ENCODE measurements at places on chromosomes 7 and 10.
A peak's percentile ranks its signal among the peaks of the same experiment; 100 is the strongest.

GRCh38 chr7:133789974-133790373, 337.2 kb upstream of the LRGUK start:
- no peak for DNase-seq

DNA sequence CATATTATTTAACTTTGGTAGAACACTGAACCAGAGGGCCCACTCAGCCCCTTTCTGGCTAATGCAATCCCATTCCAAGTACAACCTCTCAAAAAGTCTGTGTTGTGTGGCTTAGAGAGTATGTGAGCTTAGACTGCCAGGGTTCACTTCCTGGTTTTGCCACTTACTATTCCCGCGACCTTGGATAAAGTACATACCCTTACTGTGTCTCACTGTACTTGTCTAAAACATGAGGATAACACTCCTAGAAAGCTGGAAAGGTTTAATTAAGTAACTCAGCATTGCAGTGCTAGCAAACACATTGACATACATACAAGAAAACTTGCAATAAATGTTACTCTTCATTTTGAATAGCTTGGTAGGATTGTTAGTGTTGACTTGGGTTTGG, 215.8 kb downstream of the CHCHD3 start:
- no peak for DNase-seq

- DNase-seq, result no peak
Observed at GRCh38 chr7:157357129-157358040, 20.6 kb downstream of the DNAJB6 start.

GRCh38 chr10:71921324-71922027, 42.7 kb upstream of the CHST3 start:
- no peak for DNase-seq

GRCh38 chr10:125192620-125193019, 32.3 kb upstream of the CTBP2 start:
- no peak for DNase-seq

- DNase-seq, result no peak
Observed at GRCh38 chr10:31822616-31823318, 105.9 kb downstream of the ARHGAP12 start.

- DNase-seq, result no peak
Observed at GRCh38 chr7:157310676-157311185, 26.1 kb upstream of the DNAJB6 start.

- no peak for DNase-seq
Observed at GRCh38 chr7:20560325-20561180, 54.9 kb upstream of the ABCB5 start.

DNA sequence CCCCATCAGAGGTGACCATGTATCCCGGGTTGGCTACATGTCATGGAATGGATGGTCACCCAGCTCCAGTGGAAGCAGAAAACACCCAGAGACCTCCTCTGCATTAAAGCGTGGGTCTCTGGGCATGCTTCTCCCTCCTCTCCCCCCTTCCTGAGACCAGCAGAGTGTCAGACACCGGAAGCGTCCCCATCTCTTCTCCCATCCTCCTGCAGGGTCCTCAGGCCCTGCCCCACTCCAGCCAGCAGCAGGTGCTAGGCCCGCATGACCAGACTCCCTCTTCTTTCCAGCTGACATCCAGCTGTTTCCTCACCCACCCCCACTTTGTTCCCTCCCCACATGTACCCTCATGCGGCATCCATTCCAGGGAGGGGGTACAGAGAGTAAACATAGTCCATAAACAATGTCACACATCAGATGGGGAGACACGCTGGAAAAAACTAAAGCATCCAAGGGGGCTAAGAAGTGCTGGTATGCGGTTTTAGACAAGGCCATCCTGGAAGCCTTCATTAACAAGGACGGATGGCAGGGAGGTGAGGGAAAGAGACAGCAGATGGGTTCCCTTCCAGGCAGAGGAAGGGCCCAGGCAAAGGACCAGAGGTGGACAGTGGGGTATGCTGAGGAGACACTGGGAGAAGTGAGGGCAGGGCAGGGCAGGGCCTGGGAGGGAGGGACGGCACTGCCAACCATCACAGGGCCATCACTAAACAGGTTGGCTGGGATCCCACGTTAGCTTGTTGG, 12.5 kb upstream of the SLC18A3 start:
- DNase-seq, result no peak

GRCh38 chr7:128124786-128125185, 93.5 kb upstream of the LRRC4 start:
- no peak for DNase-seq

DNA sequence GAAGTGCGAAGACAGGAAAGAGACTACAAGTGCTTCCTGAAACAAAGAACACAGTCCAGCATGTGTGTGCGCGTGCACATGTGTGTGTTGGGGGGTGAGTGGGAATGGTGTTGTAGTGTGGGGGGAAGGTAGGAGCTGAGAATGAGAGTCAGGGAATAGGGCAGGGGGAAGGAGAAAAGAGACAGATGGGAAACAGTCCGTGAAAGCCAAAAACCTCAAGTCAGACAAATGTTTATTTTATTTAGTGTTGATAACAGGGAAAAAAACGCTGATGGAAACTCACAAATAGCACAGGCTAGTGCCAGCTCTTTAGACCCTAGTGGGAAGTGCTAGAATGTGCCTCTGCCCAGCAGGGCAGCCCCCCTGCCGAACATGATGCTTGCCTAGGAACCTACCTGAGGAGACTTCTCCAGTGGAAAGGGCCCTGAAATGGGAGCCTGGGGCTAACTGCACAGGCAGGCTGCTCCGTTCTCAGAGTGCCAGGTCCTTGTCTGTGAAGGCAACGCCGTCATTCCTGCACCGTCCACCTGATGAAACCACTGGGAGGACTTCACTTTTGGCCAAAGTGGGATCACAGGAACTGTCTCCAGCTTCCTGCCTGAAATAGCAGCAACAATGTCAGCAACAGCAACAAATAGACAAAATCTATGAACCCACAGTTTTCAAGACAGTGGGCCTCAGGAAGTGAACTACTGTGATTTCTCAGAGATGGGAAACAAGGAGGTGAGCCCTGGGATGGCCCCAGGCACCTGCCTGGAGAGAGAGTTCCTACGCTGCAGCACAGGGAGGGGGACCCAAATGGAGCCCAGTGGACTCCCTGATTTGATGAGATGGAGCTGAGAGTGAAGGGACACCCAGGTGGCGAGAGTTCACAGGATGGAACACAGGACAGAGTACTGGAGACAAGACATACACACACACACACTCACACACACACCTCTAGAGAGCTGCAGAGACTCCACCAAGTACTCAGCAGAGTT, 379.7 kb downstream of the RPS24 start:
- no peak for DNase-seq

DNA sequence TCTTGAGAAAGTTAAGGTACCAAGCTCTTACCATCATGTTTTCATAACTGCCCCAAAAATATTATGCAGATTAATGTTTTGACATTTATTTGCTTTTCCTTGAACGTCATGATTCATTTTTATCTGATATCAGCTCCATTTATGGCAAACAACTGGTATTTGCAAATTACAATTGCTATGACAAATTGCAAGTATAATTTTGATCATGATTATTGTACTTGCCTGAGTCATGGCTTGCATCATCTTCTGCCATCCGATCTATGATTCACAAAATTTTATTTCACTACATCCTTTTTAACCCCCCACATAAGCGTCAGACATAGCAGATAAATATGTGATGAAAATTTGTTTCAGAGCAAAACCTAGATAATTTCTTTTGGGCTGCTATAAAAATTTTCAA, 155.0 kb downstream of the STK31 start:
- DNase-seq, result no peak

DNA sequence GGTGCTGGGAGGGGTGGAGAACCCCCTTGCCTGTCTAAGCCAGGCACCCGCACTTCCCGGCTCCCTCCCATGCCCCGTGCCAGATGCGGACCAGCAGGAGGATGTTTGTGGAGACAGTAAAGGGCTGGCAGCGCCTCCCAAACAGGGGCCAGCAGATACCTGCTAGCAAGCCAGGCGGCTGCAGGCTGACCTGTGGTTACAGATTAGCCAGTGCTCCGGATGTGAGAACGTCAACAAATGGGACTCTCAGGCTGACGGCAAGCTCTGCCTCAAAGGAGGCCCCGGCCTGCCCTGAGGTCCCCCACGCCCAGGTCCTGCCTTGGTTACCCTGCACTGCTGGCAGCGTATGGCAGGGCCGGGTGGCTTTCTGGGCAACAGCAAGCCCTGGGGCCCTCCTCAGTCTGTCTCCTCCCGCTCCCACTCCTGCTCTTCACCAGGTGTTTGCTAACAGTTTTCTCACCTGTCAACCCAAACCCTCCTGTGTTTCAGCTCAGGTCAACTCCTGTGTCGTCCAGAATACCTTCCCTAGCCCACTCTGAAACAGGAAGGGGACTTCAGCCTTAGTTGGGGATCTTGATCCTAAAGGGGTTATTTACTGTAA, 85.4 kb downstream of the NEURL1 start:
- no peak for DNase-seq

DNA sequence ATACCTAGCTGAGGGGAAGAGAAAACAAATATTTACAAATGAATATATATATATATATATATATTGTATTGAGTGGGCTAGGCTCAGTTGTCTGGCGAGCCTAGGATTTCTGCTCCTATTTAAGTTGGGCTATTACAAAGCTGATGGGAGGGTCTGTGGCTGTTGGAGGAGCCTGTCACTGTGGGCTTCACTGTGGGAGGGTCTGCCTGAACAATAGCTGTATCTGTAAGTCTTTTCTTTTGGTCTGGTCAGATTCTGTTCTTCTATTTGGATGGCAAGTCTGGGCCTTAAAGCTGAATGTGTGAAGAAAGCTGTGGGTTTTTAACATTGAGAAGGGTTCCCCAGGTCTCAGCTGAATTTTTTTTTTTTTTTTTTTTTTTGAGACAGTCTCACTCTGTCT, 220.6 kb upstream of the LYZL1 start:
- no peak for DNase-seq

- no peak for DNase-seq
Observed at GRCh38 chr7:44224080-44224973, 23.5 kb downstream of the YKT6 start.

DNA sequence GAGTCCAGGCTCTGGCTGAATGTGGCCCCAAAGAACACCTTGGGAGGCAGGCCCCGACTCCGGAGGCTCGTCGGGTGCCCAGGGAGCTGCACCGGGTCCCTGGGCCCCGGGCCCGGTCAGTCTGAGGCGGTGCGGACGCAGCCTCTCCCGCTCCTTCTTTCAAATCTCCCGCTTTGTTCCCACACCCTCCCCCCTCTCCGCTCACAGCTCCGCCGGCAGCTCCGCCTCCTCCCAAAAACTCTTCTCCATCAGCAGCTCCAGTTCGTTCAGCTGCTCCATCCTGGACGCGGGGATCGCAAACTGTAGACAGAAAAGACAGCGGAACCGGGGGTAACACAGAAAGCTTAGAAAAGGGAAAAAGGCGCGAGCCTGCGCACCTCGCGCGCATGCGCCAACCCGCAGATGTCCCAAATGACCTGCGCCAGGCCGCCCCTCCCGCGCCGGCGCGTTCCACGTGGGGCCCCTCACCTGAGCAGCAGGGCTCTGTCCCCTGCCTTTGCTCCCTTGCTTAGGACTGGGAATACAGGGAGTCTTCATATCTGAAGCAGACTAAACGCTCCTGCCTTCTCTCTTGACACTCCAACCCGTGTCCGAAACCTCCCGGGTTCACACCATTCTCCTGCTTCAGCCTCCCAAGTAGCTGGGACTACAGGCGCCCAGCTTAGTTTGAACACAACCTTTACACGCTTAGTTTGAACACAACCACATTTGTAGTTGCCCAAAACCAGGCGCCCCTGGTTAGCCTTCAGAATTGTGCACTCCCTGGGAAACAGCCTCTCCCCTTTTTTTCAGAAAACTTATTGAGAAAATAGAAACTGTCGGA, at the start of gene DNA2:
Gene DNA2 (minus strand): TSS at position 388 of the 823 bp plus-strand sequence. CDS start 109 bp downstream, at position 279.
- peak; percentile 85 for DNase-seq

DNA sequence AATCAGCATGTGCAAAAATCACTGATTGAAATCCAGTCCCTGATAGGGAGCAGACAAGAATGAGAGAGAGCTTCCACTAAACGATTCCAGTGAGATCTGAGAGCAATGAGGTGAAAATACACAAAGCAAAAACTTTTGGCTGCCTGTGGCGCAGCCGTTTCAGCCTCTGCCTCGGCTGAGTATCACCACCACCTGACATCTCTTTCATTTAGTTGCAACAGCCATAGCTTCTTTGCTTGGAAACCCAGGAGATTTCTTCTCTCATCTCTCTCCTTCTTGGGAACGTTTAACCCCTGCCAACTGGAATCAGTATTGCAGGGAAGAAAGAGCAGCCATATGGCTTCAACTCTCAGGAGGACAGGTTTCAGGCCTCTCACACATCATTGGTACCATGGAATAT, 237.3 kb upstream of the AGK start:
- no peak for DNase-seq

- no peak for DNase-seq
Observed at GRCh38 chr7:101563943-101564777, 64.9 kb downstream of the MYL10 start.

- DNase-seq, result no peak
Observed at GRCh38 chr7:8157296-8157695, 104.7 kb downstream of the ICA1 start.

All from T-helper 1 cell (primary cell).